ENCODE measurements at places on chromosomes 11 and 22.

- DNase-seq: no peak
These were observed 27.1 kb downstream of the OR10A6 start for GRCh38 chr11:7903940-7904339.

DNA sequence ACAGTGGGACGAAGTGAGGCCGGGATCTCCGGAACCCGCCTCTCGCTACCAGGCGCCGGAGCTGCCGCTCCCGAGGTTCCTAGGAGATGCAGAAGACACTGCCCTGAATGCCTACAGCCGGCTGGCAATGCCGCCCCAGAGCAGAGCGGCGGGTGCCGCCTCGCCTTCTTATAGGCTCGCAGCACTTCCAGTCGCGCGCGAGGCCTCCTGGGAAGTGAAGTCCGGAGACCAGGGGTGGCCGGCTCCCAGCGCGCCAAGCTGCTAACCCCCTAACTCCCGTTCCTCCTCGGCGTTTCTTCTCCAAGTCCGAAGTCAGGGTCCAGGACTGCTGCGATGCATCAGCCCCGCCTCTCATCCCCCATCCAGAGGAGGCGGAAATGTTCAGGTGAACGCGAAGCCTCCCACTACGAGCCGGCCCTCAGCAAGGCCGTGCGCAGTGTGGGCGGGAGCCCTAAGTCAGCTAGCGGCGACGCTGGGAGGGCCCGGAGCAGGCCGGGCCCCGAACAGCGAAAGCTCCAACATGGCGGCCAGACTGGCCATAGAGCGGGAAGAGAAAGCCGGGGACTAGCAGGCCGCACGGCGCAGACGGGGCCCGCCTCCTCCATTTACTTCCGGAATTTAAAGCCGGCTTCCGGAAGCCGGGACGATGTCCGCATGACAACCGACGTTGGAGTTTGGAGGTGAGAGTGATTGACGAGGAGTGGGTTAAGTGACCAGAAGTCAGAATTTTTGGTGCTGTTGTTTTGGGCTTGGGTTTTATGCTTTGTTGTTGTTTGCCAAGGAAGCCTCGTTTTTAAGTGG lies at the start of the genes CYB561A3 and TMEM138:
Gene CYB561A3, minus strand, starts transcription at position 142 of the 801 bp plus-strand sequence. CDS start 5,169 bp downstream, outside the sequence.
Gene TMEM138, plus strand, starts transcription at position 634 of the 801 bp plus-strand sequence. CDS start 2,017 bp downstream, outside the sequence.
- DNase-seq: peak; percentile 96

DNA sequence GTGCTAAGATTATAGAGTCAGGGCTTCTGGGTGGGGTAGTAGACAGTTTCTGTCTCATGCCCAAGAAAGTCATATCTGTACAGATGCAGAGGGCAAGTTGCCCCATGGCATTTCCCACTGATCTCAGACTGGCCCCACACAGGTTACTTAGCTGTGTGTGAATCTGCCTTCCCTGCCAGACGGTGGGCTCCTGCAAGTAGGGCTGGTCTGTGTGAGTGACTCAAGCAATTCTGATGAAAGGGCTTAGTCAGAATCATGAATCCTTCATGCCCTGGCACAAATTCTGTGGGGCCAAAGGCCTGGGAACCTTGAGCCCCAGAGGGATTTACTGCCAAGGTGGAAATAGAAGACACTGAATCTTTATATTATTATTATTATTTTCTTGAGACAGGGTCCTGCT lies 30.4 kb downstream of the USH1C start:
- DNase-seq: peak; percentile 10

DNA sequence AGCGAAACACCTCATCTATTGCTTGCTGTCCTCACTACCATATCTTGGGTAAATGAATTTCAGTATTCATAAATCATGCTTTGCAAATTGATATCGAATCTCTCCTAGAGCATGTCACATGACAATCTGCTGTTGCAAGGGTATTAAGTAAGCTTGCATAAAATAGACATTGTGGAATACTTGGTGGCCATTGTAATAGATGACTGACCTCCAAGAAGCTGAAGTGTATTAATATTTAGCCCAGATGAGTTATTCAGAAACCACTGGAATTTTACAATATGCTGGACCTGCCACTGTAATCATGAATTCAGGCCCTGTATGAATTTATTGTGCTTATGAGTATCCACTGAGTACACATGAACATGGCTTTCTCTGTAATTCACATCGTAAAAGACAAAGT lies 289.7 kb upstream of the ARHGAP42 start:
- no peak for DNase-seq

DNA sequence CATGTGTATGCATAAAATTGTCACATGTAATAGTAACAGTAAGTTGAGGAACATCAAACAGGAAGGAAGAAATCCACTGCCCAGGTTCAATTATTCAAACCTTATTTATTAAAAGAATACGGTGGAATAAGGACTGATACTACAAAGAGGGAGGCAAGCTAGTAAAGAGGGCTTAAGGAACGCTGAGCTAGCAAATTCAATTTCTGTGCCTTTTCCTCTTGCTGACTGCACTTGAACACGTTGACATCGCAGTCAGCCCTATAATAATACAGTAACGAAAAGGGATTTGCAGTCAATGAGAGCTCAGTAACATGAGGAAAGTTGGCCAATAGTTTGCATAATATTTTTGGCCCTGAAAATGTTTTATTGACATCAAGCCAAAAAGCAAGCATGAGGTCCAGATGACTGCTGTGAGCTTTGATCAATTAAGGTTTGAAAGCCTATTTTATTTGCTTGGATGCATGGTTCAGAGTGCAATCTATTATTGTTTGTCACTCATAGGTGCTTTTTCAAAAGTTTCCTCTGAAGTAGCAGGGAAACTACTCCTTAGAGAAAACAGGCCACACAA lies 861.8 kb downstream of the LRRC4C start:
- no peak for DNase-seq

GRCh38 chr22:45645150-45645525 lies 26.5 kb upstream of the ATXN10 start:
- no peak for DNase-seq

DNA sequence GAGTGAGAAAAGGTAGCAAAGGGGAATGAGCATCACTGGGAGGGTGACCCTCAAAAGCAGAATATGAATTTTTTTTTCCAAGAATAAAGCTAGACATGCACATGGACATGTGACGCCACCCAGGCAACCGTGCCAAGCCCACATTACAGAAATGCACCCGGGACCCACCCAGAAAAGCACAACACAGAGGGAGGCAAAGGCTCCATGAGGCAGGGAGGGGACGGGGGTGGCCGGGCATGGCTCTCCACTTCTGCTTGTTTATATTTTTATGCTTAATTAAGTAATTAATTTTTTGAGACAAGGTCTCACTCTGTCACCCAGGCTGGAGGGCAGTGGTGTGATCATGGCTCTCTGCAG lies 1524.3 kb downstream of the BRD1 start:
- no peak for DNase-seq

DNA sequence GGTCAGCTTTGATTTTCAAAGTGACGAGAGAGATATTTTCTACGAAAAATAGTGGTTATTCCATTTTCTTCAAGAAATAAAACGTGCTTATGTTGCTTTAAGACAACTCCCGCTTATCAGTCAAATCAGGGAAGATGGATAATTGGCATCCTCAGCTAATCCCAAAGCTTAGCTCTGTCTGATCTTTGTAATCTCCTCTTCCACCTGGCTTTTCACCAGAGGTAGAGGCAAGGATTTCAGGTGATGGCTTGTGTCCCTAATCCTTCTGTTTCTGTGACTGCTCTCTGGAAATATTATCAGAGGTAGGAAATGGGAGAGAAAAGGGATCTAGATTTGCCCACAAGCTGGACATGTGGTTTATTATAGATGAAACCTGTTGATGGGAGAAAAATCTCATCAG lies 78.9 kb downstream of the DBX1 start:
- DNase-seq: no peak

DNA sequence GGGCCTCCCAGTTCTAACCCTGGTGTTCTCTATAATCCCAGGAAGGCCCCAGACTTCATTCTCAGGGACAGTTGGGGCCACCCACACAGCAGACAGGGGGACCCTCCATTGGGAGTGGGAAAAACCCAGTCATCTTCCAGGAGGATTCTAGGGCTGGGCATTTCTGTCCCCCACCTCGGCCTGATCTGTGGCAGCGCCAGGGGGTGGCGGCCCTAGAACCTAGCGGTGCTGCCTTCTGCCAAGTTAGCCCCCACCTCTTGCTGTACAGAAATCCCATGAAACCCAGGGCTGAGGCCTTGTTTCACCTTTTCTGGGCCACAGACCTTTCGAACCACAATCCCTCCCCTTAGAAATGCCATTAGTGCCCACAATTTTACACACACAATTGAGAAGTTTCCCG lies 9.6 kb downstream of the CHST1 start:
- DNase-seq: no peak

- DNase-seq: no peak
These were observed 42.9 kb downstream of the LRRC32 start for GRCh38 chr11:76627606-76628005.

Measured in stimulated activated CD4-positive, alpha-beta T cell treated with anti-CD3 and anti-CD28 coated beads, Interleukin-15, amount 100 ng/mL, for 24 hours (primary cell).